Cardiac ventricle fibroblast (primary cell): ENCODE measurements at places on chromosomes 2 and 18. TPM values are rescaled to one million over a fixed set of nuclear protein-coding genes. Genes with fewer than 3 reads are reported as not detected.

Gene CPLX4
- not detected in 2 replicates for total RNA-seq

Gene COL4A4
- 32.8 and 35.2 TPM in 2 replicates for total RNA-seq

Gene HOXD11
- total RNA-seq: not detected in 2 replicates

Gene ARHGEF33
- total RNA-seq: 0.12 and 0.59 TPM in 2 replicates

Gene RNF152
- total RNA-seq: 2.3 and 4.3 TPM in 2 replicates

Gene POLE4
- 39.2 and 69.3 TPM in 2 replicates for total RNA-seq

Gene PSMD14
- total RNA-seq: 32.8 and 33.8 TPM in 2 replicates

Gene BCL2
- total RNA-seq: 3.4 and 8.3 TPM in 2 replicates

Gene LONRF2
- 0.24 and 0.44 TPM in 2 replicates for total RNA-seq

Gene CKAP2L
- total RNA-seq: 0.81 and 1.9 TPM in 2 replicates

Gene GBX2
- not detected in 2 replicates for total RNA-seq

Gene GALNT3
- total RNA-seq: 0.20 and 0.69 TPM in 2 replicates

Gene TFCP2L1
- total RNA-seq: not detected in 2 replicates

Gene MATN3
- 0.62 and 0.73 TPM in 2 replicates for total RNA-seq

Gene NYAP2
- total RNA-seq: not detected in 2 replicates

Gene FOXI3
- not detected in 2 replicates for total RNA-seq

Gene ADAM23
- 4.2 and 5.7 TPM in 2 replicates for total RNA-seq

Gene TUBA3E
- total RNA-seq: not detected in 2 replicates

Gene UGT1A5
- total RNA-seq: not detected in 2 replicates

Gene DPYSL5
- not detected in 2 replicates for total RNA-seq

Gene RESP18
- total RNA-seq: not detected in 2 replicates

Gene SNRPD1
- 10.8 TPM in 2 replicates for total RNA-seq

Gene IL37
- not detected in 2 replicates for total RNA-seq

Gene GPR45
- not detected in 2 replicates for total RNA-seq

Gene CD8B2
- not detected in 2 replicates for total RNA-seq
